ENCODE measurements at places on chromosomes 6 and 20.

GRCh38 chr6:6634735-6635075 lies 46.2 kb downstream of the LY86 start:
- DNase-seq = no peak

GRCh38 chr6:29567991-29568390 lies 8.5 kb upstream of the UBD start:
- DNase-seq = no peak

- no peak for DNase-seq
Measured at GRCh38 chr6:89887452-89888137, 6.7 kb upstream of the GJA10 start.

- no peak for DNase-seq
Measured at GRCh38 chr6:154435400-154435945, 75.0 kb downstream of the CNKSR3 start.

DNA sequence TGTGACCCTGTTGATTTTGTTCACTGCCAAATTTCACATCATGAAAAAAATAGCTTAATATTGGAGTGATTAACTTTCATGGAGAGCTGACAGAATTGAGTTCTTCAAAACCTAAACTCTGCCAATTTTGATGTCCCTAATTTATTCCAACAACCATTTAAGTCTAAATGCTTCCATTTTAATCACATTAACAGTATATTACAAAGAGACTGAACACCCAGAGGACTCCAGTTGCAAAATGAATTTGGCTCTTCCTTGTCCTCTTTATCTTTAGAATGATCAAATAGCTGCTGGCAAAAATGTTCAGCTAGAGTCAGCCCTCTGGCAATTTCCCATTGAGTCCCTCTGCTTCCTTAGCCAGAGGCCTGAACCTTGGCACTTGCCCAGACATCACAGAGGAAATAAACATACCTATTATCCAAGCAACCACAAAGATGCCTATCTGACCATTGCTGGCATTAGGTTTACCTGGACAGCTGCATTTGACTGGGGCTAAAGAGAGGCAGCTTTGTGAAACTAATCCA lies 299.0 kb upstream of the STXBP5 start:
- DNase-seq = no peak

DNA sequence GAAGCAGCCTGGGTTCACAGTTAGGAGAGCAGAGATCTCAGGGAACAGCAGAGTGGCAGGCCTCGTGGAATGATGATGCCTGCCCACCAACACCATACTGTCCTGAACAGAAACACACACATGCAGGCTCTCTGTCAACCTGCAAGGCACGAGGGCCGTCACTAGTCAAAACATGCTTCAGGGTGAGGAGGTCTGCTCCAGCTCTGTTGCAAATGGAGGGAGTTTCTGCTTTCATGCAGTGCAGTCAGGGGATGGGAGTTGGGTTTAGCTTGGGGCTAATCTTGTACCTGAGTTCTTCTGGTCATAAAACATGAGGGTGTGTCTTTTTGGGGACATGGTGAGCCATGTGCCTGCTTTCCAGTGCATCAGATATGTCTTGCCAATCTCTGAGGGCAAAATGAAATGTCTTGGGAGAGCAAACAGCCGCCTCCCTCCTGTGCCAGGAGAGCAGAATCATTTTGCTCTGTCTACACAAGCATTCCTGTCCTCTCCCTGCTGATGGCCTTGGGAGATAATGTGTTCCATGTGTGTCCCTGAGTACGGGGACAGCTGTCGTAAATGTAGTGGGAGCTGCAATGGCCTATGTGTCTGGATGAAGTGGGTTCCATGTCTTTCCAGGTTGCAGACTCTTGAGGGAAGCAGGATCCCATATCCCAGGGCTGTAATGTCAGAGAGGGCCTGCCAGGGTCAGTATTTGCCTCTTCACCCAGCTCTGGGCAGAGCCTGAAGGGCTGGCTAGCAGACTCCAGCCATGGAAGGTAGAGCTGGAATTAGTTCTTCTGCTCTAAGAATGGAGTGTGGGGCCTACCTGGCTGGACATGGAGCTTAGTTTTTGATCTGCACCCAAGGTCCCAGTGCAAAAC lies 40.6 kb downstream of the MAFB start:
- no peak for DNase-seq

GRCh38 chr20:31894980-31895675 lies 24.7 kb downstream of the TTLL9 start:
- DNase-seq = no peak

DNA sequence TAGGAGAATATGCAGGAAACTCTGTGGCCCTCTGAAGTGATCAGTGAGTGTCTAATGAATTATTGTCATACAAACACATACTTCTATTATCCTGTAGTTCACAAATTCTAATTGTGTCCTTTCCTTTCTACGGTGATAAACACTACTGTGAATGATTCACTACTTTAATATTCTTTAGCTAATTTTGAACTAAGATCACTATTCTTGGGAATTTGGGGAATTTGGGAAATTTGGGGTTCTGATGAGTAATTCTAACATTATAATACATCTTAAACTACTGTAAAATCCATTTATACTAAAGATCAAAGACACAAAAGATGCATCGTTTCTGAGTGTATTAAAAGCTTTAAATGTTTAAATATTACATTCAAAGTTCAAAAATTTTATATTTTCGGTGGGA lies 1287.2 kb upstream of the CITED2 start:
- DNase-seq = no peak

- no peak for DNase-seq
Measured at GRCh38 chr20:33167859-33168258, at the start of gene BPIFA2. Gene BPIFA2, plus strand, starts transcription at chr20:33168159. Its CDS starts 987 bp downstream, at chr20:33169146.

DNA sequence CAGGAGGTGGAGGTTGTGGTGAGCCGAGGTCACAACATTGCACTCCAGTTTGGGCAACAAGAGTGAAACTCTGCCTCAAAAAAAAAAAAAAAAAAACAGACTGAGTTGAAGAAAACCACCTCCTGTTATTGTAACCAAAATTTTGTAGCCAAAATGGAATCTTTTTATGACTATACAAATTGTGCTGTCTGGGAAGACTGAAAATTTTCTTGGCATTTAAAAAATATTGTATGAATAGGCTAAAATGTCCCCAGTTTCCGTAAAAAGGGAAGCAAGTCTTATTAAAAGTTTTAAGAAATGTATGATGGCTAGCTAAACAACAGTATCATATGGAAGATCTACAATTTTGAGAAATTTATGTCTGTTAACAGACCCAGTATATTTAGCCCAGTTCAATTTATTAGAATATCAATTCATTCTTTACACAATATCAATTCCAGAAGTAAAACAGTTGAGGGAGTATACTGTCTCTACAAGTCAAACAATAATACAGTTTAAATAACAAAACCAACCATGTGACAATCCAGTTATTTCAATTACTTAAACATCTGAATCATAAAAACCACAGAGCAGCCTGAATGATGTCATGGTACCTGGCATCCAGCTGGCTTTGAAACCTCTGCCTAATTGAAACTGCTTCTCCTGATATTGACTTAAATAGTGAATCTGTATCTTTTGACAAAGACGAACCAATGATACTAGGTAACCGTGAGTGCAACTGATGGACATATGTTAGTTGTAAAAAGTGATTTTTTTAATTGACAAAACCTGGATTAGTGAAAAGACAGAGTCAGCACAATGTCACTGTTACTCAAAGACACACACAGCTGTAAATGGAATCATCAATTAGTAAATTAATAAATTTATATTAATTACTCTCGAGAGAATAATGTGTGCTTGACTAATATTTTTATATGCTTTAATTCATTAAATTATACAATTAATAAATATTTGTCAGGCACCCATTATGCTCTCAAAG lies 166.6 kb upstream of the MARCKS start:
- DNase-seq = no peak

GRCh38 chr6:47349931-47350330 lies 40.2 kb upstream of the TNFRSF21 start:
- no peak for DNase-seq

- DNase-seq = no peak
Measured at GRCh38 chr6:71722736-71723135, 163.6 kb upstream of the RIMS1 start.

Data from activated T-helper 9 cell treated with anti-CD3 and anti-CD28 coated beads, Interleukin-2, amount 50 U/mL, for 16 hours (primary cell).